ENCODE measurements at places on chromosomes 13 and 19. TPM values are rescaled to one million over a fixed set of nuclear protein-coding genes. Genes with fewer than 3 reads are reported as not detected.

The CEACAM7 gene
- not detected for total RNA-seq

The WDR62 gene
- total RNA-seq, result not detected

The BEST2 gene
- not detected for total RNA-seq

The NLRP4 gene
- not detected for total RNA-seq

The APC2 gene
- 0.17 TPM for total RNA-seq

The SHISA7 gene
- total RNA-seq, result not detected

The FBXO27 gene
- total RNA-seq, result 5.4 TPM

The KLK2 gene
- 0.44 TPM for total RNA-seq

The EFNB2 gene
- total RNA-seq, result 4.6 TPM

The ZNF888 gene
- 5.1 TPM for total RNA-seq

The ZNF433 gene
- total RNA-seq, result 4.0 TPM

The PLK5 gene
- total RNA-seq, result not detected

All from subcutaneous adipose tissue (tissue), 4 donors.